ENCODE measurements at places on chromosomes 5 and 9.

GRCh38 chr9:12457237-12457636, 235.9 kb upstream of the TYRP1 start:
- H3K27ac ChIP-seq: no peak overlapping the region
- DNase-seq: no peak
- no peak overlapping the region for H3K4me3 ChIP-seq

DNA sequence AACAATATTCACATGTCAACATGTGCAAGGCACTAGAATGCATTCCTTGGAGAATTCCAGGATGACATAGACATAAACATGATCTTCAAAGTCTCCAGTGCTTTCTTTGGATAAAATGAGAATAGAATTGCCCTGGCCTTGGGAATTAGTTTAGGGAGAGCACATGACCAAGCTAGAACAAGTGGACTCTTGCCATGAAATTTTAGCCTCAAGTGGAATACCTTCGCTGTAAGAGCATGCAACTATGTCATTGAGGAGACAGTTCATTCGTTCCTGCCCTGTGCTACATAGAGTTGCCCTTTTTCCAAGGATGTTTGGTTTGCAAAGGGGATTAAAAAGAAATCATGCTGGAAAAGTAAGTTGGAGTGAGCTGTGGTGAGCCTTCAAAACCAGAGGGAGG, 42.7 kb downstream of the ZFAND5 start:
- DNase-seq: no peak
- H3K4me1 ChIP-seq: no peaks in the 10 kb centered on the region
- no peak overlapping the region for H3K4me3 ChIP-seq
- no peak overlapping the region for H3K27ac ChIP-seq
- no peaks in the 10 kb centered on the region for H3K36me3 ChIP-seq

- no peak for DNase-seq
- no peaks in the 10 kb centered on the region for H3K36me3 ChIP-seq
- no peaks in the 10 kb centered on the region for H3K27me3 ChIP-seq
- H3K4me3 ChIP-seq: no peak overlapping the region
Measured at GRCh38 chr5:74275171-74275992, 365.1 kb downstream of the ENC1 start.

DNA sequence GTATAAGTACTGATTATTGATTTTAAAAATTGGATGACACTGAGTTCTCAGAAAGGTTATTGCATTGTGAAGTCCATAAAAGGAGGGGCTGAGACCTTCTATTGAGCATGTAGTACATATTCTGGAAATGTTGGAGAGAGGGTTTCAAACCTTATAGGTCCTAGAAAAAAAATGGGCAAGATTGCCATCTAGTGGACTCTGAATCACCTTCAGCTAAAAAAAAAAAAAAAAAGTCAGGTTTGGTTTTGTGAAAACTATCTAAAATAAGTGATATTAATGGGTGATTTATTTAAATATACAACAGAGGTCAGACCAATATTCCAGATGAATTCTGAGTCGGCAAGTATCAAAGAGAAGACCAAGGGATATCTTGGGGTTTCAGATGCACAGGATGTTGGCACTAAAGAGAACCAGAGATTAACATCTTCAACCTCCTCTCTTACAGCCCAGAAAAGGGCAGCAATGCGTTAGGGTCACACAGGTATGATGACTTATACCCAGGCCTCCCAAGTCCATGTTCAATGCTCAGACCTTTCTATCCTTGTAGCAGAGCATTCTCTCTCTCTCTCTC, 109.8 kb upstream of the NMUR2 start:
- no peaks in the 10 kb centered on the region for H3K36me3 ChIP-seq
- no peak overlapping the region for H3K4me3 ChIP-seq
- no peaks in the 10 kb centered on the region for H3K4me1 ChIP-seq
- H3K27me3 ChIP-seq: no peaks in the 10 kb centered on the region
- DNase-seq: no peak

DNA sequence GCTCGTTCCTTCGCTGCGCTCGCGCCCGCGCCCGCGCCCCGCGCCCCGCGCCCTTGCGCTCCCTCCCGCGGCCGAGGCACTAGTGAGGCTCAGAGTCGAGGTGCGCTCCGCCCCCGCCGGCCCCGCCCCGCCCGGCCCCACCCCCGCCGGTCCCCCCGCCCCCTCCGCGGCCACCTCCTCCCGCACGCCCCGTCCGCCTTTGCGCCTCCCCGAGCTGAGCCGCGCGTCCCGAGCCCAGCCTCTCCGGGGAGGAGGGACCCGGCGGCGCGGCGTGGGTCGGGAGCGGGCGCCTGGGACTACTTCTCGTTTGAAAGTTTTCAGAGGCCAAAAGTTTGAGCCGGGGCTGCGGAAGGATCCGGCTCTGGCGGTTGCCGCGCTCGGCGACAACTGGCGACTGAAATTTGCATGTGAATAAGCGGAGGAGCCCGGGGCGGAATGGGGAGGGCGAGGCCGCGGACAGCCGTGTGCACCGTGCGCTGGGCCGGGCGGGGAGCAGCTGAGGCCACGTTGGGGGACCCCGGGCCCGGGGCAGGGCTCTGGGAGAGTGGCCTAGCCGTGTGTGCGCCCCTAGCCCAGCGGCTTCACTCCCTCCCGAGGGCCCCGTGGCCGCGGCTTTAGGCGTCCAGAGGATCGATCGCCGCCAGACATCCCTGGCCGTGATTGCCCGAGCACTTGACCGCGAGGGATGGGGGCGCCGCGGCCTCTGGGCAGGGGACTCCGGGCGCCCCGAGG, at the start of gene NOTCH1:
NOTCH1 (minus strand) TSS at position 84 of the 732 bp plus-strand sequence. CDS start 262 bp downstream, outside the sequence.
- peak within 1 kb of the TSS; percentile 73 for H3K4me3 ChIP-seq
- peaks cover 82% of the 10 kb centered on the region for H3K4me1 ChIP-seq
- no peaks in the 10 kb centered on the region for H3K36me3 ChIP-seq
- H3K27ac ChIP-seq: peak within 1 kb of the TSS; percentile 98

GRCh38 chr9:5352637-5353248, 13.1 kb upstream of the RLN1 start:
- DNase-seq: no peak
- no peaks in the 10 kb centered on the region for H3K27me3 ChIP-seq
- no peaks in the 10 kb centered on the region for H3K4me1 ChIP-seq
- H3K36me3 ChIP-seq: no peaks in the 10 kb centered on the region

DNA sequence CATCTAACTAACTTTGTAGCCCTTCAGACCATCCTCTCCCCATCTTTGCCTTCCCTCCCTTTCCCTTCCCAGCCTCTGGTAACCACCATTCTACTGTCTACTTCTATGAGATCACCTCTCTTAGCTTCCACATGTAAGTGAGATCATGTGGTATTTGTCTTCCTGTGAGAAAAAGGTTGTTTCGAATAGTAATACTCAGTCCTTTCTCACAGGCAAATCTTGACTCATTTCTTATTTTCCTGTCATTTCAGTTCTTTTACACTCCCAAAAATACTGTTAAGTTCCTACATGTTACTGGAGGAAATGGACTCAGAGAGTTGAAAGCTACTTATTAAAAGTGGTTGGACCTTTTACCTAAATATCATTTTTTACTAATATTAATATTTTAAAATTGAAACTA, 82.1 kb downstream of the SLF1 start:
- no peaks in the 10 kb centered on the region for H3K27me3 ChIP-seq
- no peak overlapping the region for H3K4me3 ChIP-seq
- H3K36me3 ChIP-seq: no peaks in the 10 kb centered on the region

DNA sequence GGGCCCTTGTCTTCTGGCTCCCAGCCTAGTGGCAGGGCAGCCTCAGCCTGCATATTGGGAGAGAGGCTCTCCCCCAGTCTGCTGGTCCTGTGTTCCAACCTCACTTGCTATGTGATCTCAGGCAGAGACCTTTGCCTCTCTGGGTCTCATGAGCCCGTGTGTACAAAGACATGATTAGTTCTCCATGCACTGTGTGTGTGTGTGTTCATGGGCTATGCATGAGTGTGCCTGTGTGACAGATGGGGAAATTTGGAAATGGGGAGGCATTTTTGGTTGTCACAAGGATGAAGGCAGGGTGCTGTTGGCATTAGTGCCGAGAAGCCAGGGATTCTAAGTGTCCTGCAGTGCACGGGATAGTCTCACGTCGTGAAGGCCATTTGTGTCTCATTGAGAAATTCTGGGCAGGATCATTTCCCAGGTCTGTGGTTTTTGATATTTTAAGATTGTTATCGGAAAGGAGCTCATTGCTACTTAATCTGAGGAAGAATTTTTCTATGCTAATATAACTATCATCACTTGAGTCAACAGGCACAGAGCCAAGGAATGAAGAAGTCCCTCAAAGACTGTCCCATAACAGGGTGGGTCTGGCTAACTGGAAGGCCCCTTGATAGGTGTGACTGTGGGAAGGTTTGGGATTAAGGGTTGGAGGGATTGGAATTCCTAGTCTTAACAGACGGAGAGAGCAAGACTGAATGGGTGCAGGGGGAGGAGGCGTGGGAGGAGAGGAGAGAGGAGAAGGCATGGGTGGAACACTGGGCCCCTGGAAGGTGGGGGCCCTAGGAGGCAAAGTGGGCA, 168.5 kb downstream of the RGS3 start:
- peaks cover 3% of the 10 kb centered on the region for H3K4me1 ChIP-seq
- no peak overlapping the region for H3K4me3 ChIP-seq
- DNase-seq: peak; percentile 11

DNA sequence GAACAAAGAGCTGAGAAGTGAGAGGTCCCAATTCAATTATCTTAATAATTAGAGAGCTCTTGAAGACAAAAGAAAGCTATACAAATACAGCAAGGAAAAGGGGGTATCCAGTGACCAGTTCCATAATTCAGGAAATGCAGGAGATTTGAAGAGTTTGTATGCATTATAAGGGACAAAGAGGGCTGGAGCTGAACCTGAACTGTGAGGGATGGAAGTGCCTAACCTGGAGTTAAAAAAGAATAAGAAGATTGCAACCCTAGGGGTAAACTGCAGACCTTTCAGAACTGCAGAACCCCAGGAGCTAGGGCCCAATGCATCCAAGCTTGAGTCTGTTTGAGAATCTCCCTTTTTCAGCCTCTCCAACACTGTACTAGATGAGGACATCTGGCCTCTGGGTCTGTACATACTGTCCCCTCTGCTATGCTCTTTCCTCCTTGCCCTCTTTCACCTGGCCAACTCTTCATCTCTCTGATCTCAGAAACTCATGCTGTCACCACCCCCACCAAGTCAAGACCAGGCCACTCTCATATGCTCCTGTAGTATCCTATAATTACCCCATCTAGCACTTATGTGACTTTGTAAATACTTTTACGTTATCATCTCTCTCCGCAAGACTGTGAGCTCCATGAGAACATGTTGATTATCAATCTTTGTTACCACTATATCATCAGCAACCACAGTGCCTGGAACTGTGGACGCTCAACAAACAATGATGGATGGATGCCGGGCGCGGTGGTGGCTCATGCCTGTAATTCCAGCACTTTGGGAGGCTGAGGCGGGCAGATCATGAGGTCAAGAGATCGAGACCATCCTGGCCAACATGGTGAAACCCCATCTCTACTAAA, 6.6 kb upstream of the PRKACG start:
- H3K36me3 ChIP-seq: no peaks in the 10 kb centered on the region
- no peak overlapping the region for H3K4me3 ChIP-seq
- no peaks in the 10 kb centered on the region for H3K27me3 ChIP-seq
- DNase-seq: no peak
- H3K4me1 ChIP-seq: peaks cover 4% of the 10 kb centered on the region

DNA sequence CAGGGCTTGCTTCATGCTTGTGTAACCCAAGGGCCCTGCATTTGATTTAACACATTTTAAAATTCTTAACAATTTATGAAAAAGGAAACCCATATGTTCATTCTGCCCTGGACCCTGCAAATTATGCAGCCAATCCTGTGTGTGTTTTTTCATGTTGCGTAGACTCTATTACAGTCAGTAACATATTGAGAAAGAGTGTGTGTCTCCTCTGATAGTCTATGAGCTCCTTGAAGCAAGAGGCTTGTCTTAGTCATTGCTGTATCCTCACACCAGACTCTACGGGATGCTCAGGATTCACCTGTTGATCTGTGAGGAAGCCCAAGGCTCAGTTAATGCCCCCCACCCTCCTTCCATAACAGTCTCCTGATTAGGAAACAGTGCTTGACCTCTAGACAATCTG, 177.3 kb upstream of the DMAC1 start:
- H3K27ac ChIP-seq: no peak overlapping the region
- no peaks in the 10 kb centered on the region for H3K36me3 ChIP-seq
- no peak for DNase-seq
- no peak overlapping the region for H3K4me3 ChIP-seq
- H3K4me1 ChIP-seq: no peaks in the 10 kb centered on the region

- no peak overlapping the region for H3K27ac ChIP-seq
- no peaks in the 10 kb centered on the region for H3K27me3 ChIP-seq
- H3K4me1 ChIP-seq: no peaks in the 10 kb centered on the region
- no peaks in the 10 kb centered on the region for H3K36me3 ChIP-seq
- H3K4me3 ChIP-seq: no peak overlapping the region
- no peak for DNase-seq
Measured at GRCh38 chr5:52560366-52560765, 227.3 kb upstream of the ITGA1 start.

DNA sequence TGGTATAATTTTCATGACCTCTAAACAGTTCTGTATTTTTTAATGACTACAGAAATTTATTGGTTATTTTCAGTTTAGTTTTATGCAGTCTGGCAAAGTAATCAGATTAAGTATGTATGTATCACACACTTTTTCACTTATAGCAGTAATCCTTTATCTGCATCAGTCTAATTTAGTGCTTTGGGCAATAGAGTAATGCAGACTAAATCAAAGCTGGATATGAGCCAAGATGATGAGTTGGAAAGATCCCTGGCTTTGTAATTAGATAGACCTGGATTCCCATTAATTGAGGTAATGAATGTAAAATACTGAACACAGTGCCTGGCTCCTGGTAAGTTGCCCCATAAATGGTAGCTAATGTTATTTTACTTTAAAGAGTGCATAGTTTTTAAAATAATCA, 215.4 kb upstream of the TLX3 start:
- no peak overlapping the region for H3K4me3 ChIP-seq
- DNase-seq: no peak
- no peaks in the 10 kb centered on the region for H3K36me3 ChIP-seq
- H3K4me1 ChIP-seq: no peaks in the 10 kb centered on the region
- H3K27me3 ChIP-seq: no peaks in the 10 kb centered on the region
- H3K27ac ChIP-seq: no peak overlapping the region

GRCh38 chr9:136686534-136686793, 793 bp downstream of the AGPAT2 start:
- peak overlapping the region; percentile 73 for H3K27ac ChIP-seq
- no peak for DNase-seq
- H3K36me3 ChIP-seq: no peaks in the 10 kb centered on the region
- H3K4me1 ChIP-seq: peaks cover 23% of the 10 kb centered on the region

DNA sequence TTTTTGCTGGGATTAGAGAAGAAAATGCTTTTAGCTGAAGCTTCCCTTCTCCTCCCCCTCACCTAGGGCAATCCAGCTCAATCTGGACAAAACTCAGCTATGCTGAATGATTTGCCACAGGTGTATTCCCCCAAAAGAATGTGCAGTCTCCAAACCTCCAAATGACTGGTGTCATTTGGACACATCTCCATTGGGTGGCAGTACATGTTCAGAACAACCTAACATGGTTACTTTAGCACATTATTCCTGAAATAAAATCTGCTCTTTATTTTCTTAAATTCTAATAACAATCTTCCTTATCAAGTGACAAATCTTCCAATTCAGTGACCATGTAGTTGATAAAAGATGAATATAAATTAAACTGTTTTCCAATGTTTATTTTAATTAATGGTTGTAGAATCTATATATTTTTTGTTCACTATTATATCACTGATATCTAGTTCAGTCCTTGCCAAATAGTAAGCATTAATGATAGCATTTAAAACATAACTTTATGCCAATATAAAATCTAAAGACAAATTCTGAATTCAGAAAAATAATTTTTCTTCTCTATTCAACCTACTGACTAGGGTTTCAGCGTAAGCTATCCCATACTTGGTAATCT, 61.3 kb upstream of the MOCS2 start:
- no peak for DNase-seq
- no peak overlapping the region for H3K27ac ChIP-seq
- no peaks in the 10 kb centered on the region for H3K4me1 ChIP-seq
- H3K4me3 ChIP-seq: no peak overlapping the region
- no peaks in the 10 kb centered on the region for H3K36me3 ChIP-seq

Data from tibial artery (tissue), 4 donors.